ENCODE measurements at places on chromosomes 11 and 22.
A peak's percentile ranks its signal among the peaks of the same experiment; 100 is the strongest.

DNA sequence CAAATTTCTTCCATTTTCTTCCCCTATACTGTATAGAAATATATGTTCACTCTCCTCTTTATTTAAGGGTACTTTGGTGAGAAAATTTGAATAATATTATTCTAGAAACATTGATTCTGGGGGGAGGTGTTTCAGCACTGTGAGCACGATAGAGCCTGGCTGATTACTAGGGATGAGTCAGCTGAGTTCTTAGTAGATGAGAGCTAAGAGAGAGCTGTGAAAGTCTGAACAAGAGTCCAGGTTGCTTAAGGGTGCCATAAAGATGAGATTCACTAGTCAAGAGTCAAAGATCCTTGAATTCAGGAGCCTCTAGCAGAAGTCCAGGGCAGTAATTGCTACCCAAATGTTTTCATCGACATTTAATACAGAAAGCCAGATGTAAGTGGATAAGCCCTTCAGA is 756.6 kb upstream of the API5 start:
- H3K4me1 ChIP-seq = no peaks in the 10 kb centered on the region
- H3K36me3 ChIP-seq = no peaks in the 10 kb centered on the region
- H3K4me3 ChIP-seq = no peak overlapping the region
- H3K27me3 ChIP-seq = no peaks in the 10 kb centered on the region
- no peak overlapping the region for H3K27ac ChIP-seq

DNA sequence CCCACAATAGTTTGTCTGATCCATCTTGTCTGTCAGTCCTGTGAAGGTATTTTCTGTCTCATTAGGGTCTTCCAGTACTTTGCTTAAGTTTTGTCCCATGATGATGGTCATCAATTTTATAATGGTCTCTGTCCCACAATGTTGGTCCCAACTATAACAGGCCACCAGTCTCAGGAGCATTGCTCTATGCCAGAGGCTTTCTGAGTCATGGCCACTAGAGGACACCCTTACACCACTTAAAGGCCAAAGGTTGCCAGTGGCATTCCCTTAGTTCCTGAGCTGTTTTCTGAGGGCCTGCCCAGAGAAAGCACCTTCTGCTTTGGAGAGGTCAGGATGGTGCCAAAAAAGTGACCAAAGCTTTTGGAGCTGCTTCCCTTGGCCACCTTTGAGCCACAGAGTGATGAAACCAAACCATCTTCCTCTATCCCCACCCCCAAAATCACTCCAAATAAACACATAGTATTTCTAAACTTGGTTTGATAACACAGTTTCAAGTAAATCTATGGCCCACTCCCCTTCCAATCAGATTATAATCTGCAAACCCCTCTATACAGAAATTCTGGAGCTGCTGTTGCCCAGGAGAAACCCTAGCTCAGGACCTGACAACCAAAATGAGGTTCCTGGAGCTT is 19.3 kb downstream of the EIF3F start:
- peak; percentile 67 for DNase-seq
- no peaks in the 10 kb centered on the region for H3K4me1 ChIP-seq
- H3K27ac ChIP-seq = no peak overlapping the region
- no peaks in the 10 kb centered on the region for H3K36me3 ChIP-seq
- H3K4me3 ChIP-seq = no peak overlapping the region

DNA sequence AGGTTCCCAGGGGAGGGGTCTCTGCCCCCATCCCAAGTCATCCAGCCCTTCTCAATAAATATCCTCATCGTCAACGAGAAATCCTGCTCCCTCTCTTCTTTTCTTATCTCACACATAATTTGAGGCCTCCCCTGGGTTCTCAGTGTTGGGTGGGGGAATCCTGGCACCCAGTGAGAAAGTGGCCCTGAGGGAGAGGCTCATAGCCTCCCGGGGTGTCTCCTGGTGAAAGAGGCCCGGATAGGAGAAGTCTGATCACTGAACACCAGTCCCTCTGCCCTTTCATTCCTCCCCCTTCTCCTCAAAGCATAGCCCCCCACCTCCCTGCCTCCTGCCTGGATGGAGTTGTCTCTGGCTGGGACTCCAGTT is 35.3 kb downstream of the IGLL5 start:
- no peak overlapping the region for H3K27ac ChIP-seq
- no peaks in the 10 kb centered on the region for H3K36me3 ChIP-seq
- no peaks in the 10 kb centered on the region for H3K27me3 ChIP-seq
- H3K4me1 ChIP-seq = no peaks in the 10 kb centered on the region
- no peak overlapping the region for H3K4me3 ChIP-seq

GRCh38 chr11:8087185-8087584 is 6.2 kb downstream of the TUB start:
- H3K36me3 ChIP-seq = no peaks in the 10 kb centered on the region
- H3K27ac ChIP-seq = no peak overlapping the region
- no peak for DNase-seq
- no peaks in the 10 kb centered on the region for H3K27me3 ChIP-seq
- H3K4me3 ChIP-seq = no peak overlapping the region
- H3K4me1 ChIP-seq = peaks cover 14% of the 10 kb centered on the region

GRCh38 chr22:49966774-49967705 is 6.5 kb downstream of the PIM3 start:
- no peaks in the 10 kb centered on the region for H3K27me3 ChIP-seq
- peak overlapping the region; percentile 85 for H3K27ac ChIP-seq
- peaks cover 8% of the 10 kb centered on the region for H3K4me1 ChIP-seq
- H3K4me3 ChIP-seq = peak overlapping the region; percentile 16
- H3K36me3 ChIP-seq = peaks cover 18% of the 10 kb centered on the region

Data from ascending aorta (tissue), 2 donors.